Activated T-helper 1 cell treated with anti-CD3 and anti-CD28 coated beads, Interleukin-2, amount 50 U/mL, for 16 hours (primary cell): ENCODE measurements at places on chromosomes 11 and 22.
A peak's percentile ranks its signal among the peaks of the same experiment; 100 is the strongest.

- no peak for DNase-seq
Observed at GRCh38 chr11:15313862-15314261, 199.1 kb downstream of the INSC start.

DNA sequence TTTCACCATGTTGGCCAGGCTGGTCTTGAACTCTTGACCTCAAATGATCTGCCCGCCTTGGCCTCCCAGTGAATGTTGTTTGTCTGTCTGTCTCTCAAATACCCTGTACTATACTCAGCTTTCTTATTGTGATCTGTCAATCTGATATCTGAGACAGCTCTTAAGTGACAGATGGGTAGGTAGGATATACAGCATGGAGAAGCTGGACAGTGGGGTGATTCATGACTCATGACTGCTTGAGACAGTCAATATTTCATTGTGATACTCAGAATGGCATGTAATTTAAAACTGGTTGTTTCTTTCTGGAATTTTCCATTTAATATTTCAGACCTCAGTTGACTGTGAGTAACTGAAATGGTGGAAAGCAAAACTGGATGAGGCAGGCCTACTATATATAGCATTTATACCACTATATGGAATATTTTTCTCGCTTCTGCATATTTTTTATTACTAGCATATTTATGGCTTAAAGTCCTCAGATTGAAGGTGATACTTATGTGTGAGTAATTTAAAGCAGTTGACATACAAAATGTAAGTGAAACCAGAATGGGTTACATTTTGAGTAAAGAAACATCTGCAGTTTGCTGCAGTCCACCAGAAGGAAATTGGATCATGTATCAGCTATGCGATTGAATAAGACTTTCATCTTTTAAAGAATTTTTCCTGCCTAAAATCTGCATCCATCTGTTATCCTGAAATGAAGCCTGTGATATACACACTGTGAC lies 22.3 kb downstream of the ARHGAP42 start:
- DNase-seq, result no peak

DNA sequence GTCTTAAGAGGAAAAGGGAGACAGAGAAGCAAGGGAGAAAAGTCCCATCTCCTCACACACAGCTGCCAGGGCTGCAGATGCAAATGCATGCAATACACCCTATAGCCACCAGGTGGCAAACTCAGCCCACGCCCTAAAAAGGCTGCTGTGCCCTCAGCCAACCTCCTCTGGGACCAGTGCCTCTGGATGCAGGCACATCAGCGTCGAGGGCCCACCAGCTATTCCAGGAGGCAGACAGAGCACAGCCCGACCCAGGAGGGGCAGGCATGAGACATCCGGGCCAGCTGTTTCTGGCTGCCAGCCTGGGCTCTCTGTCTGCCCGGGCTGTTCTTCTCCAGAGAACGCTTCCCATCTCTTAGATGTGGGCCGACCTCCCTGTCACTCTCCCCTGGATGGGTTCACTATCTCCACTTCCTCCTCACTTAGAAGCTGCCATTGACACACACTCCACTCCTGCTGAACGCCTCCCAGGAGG lies 39.7 kb downstream of the TPBGL start:
- peak; percentile 63 for DNase-seq

DNA sequence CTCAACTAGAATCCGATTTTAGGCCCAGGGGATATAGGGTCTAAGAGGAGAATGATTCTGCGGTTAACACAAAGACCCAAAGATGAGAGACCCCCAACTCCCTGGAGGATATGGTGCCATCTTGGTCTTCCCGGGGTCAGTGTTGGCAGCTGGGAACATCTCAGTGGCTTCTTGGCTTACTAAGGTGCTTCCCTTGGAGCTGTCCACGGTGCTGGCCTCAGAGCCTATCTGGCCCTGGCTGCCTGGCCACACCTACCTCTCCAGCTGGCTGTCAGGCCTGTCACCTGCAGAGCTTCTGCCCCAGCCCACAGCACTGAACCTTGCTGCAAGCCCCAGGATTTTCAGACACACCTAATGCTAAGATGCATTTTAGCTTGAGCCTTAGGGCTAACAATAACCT lies 70.7 kb upstream of the THY1 start:
- no peak for DNase-seq

GRCh38 chr11:85718991-85719807 lies 33.2 kb upstream of the CCDC89 start:
- no peak for DNase-seq

DNA sequence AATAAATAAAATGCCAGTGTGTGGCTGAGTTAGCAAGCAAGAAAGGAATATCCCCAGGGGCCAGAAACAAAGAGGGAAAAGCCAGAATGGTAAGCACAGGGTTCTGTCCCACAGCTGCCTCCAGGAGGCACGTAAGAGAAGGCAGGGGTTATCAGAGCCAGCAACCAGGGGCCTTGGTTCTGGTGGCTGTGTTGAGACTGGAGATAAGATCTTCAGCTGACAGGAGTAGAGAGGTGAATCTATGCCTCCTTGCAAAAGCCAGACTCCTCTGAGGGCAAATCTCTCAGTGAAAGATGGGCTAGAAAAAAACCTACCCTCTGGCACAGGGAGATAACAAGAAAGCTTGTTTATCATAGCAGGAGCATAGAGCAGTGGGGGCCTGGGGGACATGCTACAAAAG lies 29.8 kb upstream of the NFAM1 start:
- no peak for DNase-seq

DNA sequence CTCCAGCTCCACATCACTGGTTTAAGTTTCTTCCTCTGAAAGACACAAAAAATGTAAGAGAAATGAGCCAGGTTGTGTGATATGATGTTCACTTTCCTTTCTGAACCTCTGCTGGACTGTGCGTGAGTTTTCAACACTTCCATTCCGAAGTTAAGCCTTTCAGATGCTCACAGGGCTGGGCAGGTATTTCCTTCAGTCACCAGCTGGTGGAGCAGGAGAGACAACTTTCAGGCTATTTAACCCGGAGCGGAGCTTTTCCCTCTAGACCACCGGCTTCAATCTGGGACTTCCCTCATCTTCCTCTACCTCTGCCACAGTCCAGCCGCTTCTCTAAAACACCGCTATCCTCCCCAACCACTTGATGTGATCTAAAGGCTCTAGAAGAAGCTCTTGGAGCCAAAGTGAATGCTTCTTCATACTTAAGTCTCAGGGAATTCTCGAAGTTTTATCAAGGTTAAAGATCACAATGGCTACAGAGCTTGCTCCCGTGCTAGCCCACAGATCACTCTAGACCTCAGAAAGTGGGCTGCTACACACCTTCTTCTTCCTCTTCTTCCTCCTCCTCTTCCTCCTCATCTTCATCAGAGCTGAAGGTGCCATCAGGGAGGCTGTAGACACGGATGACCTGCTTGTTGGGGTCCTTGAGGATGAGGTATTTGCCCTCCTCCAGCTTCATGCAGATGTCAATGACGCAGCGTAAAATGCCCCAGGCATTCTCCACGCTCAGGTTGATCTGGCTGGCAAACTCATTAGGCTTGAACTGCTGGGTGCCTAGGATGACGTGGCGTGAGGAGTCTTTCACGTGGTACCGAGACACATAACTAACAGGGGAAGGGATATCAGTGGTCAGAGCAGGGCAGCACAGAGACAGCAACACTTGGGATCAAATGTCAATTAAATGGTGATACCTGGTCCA lies 4.4 kb upstream of the FOXRED2 start:
- no peak for DNase-seq

GRCh38 chr11:45881708-45882368 lies 3.6 kb upstream of the MAPK8IP1 start:
- no peak for DNase-seq

DNA sequence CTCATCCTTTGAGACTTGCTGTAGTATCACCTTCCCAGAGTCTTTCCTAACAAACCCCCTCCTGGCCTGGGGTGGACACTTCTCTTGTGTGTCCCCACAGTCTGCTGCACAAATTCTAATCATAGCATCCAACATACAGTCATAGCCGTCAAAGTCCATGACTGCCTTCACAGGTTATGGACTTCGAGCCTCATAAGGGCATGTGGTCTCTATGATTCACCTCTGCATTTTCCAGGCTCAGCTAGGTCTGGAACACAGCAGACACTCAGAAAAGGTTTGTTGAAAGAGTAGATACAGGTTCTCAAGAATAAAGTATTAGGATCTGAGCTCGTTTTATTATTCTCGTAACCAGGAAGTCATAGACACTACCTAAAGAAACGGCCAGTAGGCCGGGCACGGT lies 13.2 kb upstream of the SCUBE2 start:
- no peak for DNase-seq

- no peak for DNase-seq
Observed at GRCh38 chr22:50505276-50505775, 2.2 kb downstream of the LMF2 start.

- peak; percentile 1 for DNase-seq
Observed at GRCh38 chr22:17705951-17706900, 67.7 kb downstream of the BCL2L13 start.

DNA sequence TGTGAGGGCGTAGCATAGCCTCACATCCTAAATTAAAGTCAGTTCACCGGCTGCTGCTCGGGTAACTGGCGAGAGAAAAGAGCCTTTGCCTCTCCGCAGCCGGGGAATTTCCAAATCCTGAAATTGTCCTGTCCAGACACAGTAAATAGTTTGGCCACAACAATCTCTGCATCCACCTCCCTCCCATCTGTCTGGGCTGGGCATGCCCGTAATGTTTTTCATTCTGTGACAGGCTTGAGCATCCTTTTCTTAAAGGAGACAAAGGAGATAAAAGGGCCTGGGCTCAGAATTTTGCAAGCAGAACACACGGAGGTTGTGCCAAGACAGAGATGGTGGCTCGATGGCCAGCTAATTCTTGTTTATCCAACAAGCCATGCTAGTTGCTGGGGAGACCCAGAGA lies 19.2 kb upstream of the CBX6 start:
- DNase-seq, result no peak

- no peak for DNase-seq
Observed at GRCh38 chr22:48187356-48187755, 1424.9 kb downstream of the TBC1D22A start.

DNA sequence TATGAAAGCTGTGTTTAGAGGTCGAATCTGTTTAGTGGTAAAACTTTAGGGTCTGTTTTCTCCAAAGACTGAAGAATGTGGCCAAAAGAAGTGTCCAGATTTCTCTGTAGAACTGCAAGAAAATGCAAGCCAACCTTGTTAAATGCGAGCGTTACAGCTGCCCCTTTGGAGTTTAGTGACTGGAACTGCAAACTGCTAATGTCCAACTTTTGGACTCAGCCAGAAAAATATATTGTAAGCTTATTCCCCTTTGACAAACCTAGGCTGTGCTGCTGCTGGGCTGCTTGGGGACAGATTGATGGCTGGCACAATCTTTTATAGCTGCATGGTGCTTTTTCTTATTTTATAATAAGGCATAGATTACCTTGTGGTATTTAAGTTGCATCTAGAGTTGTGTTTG lies 3.9 kb downstream of the TEAD1 start:
- DNase-seq, result no peak

- DNase-seq, result no peak
Observed at GRCh38 chr22:42915980-42916765, 59.1 kb upstream of the ARFGAP3 start.
